IMR-90 (cell line): ENCODE measurements at places on chromosomes 16 and 17.

DNA sequence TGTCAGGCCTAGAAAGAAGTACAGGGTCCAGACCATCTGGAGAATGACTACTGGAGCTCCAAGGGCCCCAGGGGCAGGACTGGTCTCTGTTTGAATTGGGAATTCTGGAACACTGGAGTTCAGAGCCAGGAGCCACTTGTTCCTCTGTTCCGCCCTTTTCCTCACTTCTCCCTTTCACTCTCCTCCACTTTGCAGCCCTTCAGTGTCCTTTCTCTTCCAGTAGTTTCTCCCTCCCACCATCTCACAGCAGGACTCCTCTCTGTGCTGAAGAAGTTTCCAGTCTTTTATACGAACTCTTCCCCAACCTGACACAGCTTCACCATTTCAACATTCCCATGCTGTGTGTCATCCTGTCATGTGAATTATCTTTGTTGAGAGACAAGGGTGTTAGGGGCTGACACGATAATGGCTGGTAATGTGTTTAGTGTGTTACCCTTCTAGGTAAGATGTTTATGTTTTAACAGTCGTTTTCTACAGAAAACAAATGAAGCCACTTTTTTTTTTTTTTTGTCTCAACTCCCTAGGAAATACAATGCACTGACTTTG, 180.3 kb upstream of the MYOCD start:
- DNase-seq: peak; percentile 20

- DNase-seq: no peak
Observed at GRCh38 chr17:17342242-17342945, 39.2 kb downstream of the NT5M start.

DNA sequence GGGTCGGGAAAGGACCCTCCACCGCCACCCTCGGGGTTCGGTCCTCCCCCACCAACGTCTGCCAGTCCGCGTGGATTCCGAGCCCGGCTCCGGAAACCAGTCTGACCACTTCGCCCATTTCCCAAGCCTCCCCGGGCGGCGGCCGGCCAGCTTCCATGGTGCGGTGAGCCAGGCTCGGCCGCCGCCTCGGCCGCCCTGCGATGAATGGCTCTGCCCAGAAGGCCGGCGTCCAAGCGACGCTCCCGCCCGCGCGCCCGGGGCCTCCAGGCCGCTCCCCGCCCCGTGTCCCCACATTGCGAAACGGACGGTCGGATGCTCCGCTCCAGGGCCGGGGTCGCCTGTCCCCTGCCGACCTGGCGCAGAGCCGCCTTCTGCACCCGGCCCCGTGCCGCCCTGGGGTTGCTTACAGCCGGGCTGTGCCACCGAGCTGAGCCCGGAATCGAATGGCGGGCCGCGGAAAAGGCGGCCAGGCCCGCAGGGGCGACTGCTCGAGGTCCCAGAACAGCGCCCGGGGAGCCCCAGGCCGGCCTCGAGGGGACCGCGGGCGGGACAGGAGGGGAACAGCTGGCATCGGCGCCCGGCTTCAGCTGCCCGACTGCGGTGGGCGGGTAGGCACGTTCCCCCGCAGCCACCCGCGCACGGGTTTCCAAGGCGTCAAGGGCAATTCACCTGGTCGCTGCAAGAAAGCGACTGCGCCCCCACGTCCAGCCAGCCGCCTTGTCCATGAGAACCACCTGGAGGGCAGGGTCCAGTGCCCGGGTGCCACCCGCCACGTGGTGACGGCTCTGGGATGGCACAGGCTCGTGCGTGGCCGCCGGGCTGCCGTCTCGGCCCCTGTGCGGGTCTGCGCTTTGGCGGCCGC, 18.3 kb upstream of the CBX8 start:
- no peak for DNase-seq

DNA sequence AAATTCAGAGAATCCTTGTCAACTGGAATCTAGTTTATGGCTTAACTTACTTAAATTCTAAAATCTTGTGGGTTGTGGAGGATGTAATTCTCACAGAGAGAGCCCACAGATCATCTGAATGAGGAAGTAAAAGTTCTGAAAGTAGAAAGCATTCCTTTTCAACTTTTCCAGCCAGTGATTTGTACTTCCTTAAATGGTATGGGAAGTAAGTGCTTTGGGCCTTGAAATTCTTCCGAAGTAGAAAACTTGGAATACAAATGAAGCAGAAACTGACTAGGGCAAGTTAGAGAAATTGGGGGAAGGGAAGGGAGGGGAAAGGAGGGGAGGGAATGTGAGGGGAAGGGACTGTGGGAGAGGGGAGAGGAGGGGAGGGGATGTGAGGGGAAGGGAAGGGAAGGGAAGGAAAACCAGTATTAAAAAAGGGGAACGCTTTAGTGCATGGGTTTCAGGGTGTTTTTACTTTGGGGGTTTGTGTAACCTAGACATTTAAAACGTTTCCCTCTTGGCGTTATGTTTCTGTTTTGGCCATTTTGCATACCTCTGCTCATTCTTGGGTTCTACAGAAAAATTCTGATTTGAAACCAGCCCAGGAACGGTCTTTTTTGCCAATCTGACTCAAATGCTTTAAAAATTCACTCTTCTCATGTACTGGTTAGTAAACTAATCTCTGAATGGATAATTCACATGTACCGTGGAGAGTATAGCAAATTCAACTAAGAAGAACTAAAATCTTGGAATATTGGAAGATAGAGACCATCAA, 15.5 kb upstream of the SNTB2 start:
- peak; percentile 62 for DNase-seq

DNA sequence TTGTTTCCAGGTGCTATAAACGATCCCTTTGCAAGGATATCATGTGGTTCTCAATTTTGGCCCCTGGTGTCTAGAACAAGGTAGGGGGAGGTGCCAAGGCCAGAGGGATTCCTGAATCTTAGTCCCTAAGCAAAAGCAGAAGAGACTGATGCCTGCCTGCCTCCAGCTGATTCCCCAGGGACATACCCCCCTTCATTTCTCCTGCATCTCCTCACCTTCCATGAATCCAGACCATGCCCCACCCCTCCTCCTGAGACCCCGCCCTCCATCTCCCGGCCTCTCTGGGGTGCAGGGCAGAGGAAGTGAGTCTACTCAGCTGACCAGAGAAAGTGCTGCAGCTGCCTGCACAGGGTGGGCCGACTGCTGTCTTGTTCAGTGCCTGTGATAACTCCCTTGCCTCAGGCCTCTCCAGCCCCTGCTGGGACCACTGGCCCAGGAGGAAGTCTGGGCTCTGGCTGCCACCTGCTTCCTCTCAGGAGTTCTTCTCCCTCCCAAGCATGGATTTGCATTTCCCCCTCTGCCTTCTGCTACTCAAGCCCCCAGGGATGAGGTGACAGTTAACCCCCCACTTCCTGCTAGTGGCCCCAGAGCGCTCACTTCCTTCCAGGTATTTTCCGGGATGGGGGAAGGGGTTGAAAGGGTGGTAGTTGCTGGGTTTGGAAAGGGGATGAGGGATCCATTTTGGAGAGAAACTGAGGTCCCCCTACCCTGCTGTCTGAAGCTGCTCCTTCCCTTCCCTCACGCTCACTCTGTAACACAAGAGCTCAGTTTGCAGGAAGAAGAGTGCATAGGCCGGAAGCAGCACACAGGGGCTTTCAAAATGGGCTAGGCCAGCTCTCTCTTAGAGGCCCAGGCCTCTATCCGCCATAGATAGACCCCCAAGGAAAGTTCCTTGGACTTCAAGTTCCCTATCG, 10.5 kb upstream of the TSPOAP1 start:
- peak; percentile 88 for DNase-seq
